ENCODE measurements at places on chromosomes 16 and 17. TPM values are rescaled to one million over a fixed set of nuclear protein-coding genes. Genes with fewer than 3 reads are reported as not detected.

DNA sequence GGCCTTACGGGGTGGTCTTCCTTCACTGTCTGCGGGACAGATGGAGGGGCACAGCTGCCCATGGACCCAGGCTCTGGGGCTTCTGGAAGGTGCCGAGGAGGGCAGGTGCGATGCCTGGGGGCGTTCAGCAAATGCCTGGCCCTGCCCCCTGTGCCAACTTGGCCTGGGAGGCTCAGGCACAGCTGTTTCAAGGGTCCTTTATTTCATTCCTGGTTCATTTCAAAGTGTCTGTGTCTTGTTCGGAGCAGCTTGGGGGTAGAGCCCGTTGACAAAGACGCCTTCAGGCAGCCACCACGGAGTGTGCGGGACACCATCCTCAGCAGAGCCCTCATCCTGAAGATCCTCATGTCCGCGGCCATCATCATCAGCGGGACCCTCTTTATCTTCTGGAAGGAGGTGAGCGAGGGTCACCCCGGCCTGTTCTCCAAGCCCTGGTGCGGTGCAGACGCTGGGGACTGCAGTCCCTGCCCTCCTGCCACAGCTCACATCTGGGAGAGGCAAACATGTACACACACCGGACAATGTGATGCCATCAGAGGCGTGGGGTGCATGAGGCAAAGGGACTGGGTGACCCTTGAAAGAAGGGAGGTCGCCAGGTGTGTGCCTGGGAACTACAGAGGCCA, 43.9 kb downstream of the MEAK7 start:
- peak; percentile 52 for DNase-seq

- DNase-seq = no peak
Observed at GRCh38 chr16:11561454-11561805, 25.3 kb downstream of the LITAF start.

- no peak for DNase-seq
Observed at GRCh38 chr16:85507342-85507741, 105.8 kb upstream of the GSE1 start.

DNA sequence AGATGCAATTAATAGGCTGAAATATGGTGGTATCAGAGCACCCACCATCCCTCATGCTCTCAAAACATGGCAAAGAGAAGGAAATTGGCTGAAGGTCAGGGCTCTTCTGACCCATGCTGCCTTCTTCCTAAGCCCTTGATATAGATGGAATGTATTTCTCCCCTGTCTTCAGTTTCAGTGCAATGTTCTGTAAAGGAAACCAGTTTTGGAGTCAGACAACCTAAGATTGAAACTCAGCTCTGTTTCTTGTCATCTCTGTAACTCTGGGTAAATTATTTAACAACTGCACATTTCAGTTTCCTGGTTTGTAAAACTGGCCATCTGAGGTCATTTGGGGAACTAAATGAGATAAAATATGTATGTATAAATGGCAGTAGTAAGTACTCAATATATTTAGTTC, 243.9 kb downstream of the CA10 start:
- no peak for DNase-seq

DNA sequence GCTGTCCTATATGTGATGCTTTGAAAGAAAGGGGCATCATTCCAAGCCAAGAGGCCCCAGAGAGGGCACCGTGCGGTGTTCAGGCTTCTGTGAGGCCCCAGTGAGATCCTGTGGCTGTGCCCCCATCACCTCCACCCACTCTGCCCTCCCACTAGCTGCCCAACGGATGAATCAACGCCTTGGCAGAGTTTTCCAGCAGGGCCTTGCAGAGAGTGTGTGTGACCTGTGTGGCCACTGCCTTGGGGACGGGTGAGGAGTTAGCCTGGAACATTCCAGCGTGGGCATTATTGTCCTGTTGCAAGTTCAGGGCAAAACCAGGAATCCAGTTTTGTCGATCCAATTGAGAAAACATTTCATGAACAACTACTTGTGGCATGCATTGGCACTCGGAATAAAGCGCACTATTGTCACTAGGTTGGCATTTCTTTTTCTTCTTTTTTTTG, 53.7 kb downstream of the SF3B3 start:
- DNase-seq = no peak

DNA sequence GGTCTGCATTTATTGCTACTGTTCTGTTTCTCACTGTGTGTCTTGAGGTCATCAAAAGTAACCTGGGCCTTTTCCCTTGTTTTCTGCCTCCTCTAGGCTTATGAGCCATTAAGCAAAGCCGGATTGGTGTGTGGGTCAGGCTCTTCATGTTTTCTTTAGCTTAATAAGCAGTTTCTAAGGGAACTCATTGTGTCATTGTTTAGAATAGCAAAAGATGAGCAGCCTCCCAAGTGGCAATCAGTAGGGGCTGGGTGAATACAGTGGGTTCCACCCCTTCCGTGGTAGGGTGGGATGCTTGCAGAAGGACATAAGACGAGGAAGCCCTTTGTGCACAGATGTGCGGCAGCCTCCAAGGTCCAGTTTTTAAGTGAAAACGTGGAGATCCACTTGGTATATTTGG, 34.5 kb downstream of the ABCC1 start:
- DNase-seq = no peak

GRCh38 chr16:53510704-53511070, 7.7 kb upstream of the AKTIP start:
- DNase-seq = no peak

DNA sequence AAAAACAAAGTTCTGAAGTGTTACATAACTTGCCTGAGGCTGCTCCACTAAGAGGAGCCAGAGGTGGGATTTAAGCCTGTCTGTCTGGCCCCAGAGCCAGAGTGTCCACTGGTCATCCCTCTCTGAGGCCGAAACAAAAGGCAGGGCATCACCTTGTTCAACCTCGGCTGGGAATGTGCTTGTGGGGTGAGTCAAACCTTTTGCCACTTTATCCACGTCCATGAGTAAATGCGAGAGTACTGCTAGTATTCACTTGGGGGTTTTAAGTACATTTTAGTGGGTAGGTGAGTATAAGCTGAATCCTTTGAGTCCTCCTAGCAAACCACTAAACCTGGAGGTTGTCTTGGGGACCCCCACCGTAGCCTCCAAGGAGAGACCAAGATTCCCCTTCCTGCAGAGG, 103.5 kb downstream of the STX8 start:
- no peak for DNase-seq

Gene KRTAP4-3
- not detected for total RNA-seq

Gene ARHGDIG
- not detected for total RNA-seq

Gene C17orf58
- 2.5 TPM for total RNA-seq
